ENCODE measurements at places on chromosomes 7 and 10.

- DNase-seq = no peak
These were observed 77.3 kb upstream of the RPA3 start for GRCh38 chr7:7795630-7796121.

GRCh38 chr7:29193316-29194205 is 1.0 kb upstream of the CHN2 start:
- no peak for DNase-seq

DNA sequence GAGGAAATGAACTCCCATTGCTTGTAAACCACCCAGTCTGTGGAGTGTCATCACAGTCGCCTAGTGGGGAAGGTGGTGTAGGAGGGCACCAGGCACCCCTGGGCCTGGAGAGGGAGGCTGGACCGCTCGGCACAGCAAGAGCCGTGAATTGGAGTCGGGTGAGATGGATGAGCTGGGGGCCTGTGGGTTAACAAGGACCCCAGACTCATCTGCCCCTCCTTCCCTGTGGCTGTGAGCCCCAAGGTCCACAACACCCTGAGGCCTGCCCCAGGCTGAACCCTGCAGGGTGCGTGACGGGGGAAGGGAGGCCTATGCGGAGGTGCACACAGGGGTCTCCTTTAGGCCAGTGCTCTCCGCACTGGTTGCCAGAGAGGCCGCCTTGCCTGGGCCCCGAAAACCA is 581.4 kb upstream of the FOXK1 start:
- no peak for DNase-seq

GRCh38 chr7:157520249-157520648 is 183.4 kb downstream of the DNAJB6 start:
- no peak for DNase-seq

DNA sequence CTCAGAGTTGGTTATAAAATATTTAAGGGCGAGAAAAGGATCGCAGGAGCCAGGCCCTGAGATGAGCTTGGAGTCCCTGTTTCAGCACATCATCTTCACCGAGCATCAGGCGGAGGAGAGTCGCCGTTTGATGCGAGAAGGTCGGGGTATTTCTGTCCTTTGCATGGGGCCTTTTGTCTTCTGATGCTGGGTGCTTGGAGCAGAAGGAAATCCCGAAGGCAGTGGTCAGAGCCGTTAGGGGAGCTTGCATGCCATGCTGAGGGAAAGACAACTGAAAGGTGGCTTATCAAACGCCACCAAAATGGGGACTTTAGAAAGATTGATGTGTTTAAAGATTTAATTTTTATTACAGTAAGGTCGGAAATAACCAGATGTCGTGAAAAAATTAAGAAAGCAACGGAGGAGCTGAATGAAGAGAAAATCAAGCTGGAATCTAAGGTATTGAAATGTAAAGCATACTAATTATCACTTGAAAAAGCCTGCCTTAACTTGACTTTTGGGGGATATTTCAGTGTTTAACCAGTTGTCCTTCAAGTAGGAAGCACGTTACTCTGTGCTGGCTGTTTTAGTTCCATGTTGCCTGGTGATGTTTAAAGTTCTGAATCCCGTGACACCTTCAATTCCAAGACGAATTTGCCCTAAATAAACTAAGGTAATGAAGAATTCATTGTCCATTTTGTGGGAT is 845 bp downstream of the CCDC172 start:
- DNase-seq = no peak

DNA sequence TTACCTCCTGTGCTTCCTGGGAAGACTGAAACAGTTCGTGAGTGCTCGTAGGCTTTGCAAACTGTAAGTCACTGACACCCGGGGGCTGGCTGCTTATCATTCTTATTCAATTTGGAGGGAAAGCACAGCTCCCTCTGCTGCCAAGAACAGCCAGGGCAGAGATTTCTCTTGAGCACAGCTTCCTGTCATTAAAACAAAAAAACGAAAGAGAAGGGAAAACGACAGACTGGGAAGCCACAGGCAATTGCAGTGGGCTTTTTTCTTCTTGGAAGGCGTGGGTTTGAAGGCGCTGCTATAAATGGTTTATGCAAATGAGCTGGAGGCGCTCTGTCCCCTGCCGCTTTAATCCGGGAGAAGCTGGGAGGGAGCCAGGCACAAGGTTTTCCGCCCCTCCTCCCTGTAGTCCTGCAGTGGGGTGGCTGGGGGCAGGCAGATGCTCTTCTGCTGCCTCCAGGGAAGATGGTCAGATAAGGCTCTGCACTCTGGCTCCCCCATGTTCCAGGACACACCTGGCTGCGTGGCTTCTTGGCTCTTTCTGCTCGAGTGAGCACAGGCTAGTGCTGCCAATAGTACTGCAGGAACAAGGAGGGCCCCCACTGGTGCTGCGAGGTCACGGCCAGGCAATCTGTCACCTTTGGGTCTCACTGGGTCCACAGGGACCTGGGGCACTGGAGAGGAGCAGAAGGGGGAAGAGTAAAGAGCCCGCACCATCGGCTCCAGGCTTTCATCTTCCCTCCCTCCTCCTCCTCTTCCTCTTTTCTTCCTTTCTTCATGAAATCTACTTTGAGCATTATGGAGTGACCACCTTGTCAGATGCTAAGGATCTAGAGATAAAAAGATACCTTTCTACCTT is 49.5 kb downstream of the NEURL1 start:
- peak; percentile 26 for DNase-seq

DNA sequence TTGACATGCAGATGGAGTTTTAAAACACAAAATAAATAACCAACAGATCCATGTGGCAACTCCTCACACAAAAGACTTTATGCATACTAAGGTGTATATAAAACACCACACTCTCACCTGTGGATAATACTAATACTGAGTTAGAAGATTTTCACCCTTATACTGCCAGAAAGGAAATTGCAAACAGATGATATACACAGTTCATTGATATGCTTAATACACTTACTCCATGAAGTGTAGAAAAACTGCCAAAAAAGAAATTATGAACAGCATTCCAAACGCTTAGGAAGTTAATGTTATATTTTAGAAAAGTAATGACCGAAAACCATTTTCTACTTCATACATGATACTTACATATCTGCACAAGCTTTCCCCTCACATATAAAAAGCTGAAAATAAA is 17.6 kb upstream of the SNX13 start:
- DNase-seq = no peak

DNA sequence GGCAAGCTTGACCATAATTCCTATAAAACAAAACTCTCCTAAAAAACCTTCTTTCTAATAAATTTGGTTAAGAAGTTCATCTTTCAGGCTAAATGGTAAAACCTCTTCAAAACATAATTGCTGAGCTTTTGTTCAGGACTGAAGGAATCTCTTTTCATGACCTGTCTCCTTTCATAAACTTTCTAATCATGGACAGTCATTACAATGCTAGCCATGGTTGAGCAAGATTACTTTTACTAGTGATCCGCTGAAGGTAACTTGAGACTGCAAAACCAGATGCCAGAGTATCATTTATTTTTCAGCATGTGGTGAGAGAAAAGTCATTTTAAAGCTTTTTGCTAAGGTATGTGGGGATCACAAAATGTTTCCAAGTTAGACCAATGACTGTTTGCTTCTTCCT is 186.4 kb upstream of the RHOBTB1 start:
- DNase-seq = no peak
